ENCODE measurements at places on chromosomes 16 and 17.

DNA sequence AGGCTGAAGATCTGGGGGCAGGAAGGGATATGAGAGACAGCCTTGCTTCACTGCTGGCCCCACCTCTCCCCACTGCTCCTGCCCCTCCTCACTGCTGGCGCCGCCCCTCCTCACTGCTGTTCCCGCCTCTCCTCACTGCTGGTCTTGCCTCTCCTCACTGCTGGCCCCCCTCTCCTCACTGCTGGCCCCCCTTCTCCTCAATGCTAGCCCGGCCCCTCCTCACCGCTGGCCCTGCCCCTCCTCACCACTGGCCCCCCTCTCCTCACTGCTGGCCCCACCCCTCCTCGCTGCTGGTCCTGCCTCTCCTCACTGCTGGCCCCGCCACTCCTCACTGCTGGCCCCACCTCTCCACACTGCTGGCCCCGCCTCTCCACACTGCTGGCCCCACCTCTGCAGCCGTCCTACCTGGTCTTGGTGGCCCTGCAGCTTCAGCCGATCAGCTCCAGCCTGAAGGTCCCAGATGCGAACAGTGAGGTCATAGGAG, 9.5 kb upstream of the PAM16 start:
- DNase-seq: no peak

DNA sequence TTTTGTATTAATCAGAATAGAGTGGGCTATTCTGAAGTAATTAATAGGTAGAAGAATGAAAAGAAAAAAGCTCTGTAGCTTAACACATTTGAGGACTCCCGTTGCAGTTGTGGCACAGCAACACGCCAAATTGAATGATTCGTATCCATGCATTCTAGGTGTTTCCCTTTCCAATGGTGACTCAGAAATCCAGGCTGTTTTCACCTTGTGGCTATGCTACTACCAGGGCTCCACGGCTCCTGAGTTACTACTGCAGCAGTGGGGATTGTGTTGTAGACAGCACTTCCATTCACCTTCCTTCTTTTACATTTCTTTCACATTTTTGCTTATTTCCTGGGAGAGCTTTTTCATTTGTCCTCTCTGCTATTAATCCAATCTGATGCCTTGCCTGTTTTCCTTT, 1616.4 kb downstream of the CDH8 start:
- no peak for DNase-seq

DNA sequence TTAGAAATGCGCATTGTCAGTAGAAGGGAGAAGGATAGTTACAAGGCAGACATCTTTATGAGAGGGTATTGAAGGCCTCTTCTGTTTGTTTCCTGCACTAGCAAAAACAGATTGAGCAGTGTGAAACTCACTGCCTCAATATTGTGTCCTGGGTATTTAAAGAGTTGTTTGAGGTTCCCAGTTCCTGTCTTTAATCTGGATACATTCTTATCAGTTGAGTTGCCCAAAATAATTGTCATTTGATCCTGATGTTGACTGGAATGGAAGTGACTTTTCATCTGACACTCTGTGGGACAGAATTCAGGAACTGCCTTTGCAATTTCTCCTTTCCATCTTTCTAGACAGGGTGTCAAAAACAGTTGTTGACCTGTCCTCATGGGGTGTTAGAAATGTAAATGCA, 1.7 kb downstream of the ATP6V0A1 start:
- no peak for DNase-seq

DNA sequence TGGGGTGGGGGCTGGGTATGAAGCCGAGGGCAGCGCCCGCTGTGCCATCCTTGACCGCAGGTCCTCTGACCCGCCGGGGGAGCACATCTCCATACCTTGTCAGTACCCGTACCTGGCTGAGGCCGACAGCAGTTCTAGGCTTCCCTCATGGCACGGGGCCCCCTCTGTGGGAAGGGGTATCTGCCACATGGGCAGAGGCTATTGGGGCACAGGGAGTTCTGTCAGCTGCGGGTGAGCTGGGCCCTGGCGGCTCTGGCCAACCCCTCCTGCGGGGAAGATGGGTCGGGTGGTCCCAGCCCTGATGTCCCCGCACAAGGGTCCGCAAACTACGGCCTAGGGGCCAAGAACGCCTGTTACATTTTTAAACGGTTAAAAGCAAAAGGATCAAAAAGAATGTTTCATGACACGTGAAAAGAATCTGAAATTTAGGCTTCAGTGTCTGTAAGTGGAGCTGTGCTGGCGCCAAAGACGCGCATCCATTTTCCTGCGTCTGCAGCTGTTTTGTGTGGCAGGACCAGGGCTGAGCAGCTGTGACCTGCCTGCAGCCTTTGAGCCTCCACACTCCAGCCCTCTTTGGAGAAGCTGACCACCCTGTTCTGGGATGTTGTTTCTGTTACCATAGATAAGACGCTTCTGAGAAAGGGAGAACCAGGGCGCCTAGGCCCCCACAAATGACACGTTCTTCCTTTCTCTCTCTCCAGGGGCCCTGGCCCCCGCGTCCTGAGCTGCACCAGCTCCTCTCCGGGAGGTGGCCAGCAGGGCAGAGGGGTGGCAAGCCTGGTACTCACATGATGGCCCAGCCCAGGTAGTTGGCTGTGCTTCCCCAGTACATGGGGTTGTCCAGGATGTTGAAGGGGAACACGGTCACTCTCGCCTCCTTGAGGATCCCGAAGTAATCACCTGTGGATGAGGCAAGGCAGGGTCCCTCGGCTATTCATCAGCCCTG, 12.7 kb upstream of the RASD1 start:
- DNase-seq: no peak

GRCh38 chr16:53100131-53100748, 45.4 kb downstream of the CHD9 start:
- no peak for DNase-seq

GRCh38 chr17:75499313-75500022, 15.9 kb downstream of the CASKIN2 start:
- DNase-seq: no peak

DNA sequence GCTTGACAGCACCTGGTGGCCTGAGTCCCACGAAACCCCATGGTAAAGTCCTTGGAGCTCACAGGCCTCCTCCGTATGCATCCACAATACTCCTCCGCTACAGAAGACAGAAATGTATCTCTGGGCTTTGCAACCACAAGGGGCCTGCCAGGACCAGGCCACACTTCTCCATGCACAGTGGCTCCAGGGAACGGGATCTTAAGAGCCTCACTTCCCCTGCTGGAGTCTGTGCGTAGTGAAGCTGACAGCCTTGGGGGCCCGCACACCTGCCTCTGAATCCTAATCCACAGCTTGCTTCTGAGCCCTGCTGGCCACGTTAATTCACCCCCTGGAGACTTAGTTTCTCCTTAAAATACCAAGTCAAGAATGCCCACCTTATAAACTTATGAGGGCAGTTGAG, 125.7 kb downstream of the COPRS start:
- DNase-seq: no peak

- no peak for DNase-seq
These were observed 155.3 kb downstream of the RGS9 start for GRCh38 chr17:65292430-65292829.

DNA sequence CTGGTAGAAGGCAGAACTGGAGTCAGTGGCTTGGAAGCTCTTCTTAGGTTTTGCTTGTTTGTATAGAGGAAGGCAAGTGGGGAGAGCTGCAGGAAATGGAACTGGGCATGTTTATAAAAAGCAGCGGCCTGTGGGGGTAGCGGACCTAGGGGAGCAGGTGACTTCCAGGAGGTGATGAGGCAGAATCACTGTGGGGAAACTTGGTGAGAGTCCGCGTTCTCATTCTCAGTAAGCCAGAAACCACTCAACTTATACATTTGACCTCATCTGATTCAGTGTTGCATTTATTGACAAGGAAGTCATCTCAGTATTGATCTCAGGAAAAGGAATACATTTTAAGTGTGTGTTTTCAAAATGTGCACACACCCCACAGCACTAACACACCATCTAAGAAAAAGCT, 299.8 kb downstream of the CNTNAP4 start:
- DNase-seq: no peak

DNA sequence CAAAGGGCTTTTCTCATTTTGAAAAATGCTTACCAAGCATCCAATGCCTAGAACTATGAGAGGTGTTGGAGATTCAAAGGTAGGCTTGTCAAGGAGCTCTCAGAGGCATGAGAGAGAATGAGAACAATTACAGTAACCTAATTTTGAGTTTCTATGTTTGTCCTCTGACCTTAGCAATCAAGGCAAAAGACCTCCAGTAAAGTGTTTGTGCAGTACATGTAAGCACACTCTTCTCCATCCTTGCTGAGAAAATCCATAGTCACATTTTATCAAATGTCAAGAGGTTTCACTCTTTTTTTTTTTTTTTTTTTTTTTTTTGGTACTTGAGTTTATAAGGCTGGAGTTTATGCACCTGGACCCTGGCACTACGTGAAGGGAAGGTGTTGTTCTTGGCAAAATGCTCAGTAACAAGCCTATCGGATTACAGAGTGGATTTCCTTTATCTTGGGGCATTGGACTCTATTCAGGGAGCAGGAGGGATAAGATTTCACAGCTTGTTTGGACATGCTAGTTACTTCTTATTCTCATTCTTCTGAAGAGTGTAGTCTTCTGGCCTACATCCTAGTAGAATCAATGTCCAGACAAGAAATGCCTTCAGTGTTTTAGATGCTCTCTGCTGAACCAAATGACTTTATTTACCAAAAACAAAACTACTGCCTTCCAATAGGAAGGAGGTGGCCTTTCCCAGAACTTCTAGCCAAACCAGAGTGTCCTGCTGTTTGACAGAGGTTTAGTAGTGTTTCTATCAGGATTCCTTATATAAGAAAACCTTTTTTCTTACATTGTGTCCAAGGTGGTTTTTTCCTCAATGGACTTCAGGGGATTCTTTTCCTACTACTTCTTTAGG, 21.9 kb downstream of the KCNJ2 start:
- DNase-seq: no peak

DNA sequence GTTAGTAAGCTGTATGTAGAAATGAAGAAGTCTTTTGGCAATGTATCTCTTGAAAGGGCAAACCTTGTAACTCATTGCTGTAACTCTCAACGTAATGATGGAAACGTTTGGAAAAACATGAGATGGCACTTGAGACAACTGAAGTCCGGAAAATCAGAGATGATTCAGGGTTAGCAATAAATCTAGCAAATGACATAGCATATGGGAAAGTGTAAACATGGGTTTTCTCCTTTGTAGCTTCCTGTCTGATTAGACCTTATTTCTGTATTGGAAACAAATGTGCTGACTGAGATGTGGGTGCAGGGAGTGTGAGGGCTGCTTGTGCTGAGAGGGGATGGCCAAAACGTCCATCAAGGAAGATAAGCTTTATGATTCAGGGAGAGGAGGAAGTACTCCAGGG, 110.7 kb upstream of the FAM20A start:
- no peak for DNase-seq

GRCh38 chr16:67248073-67248400, 742 bp upstream of the SLC9A5 start:
- no peak for DNase-seq

- DNase-seq: no peak
These were observed 41.9 kb downstream of the FAM20A start for GRCh38 chr17:68559316-68559715.

DNA sequence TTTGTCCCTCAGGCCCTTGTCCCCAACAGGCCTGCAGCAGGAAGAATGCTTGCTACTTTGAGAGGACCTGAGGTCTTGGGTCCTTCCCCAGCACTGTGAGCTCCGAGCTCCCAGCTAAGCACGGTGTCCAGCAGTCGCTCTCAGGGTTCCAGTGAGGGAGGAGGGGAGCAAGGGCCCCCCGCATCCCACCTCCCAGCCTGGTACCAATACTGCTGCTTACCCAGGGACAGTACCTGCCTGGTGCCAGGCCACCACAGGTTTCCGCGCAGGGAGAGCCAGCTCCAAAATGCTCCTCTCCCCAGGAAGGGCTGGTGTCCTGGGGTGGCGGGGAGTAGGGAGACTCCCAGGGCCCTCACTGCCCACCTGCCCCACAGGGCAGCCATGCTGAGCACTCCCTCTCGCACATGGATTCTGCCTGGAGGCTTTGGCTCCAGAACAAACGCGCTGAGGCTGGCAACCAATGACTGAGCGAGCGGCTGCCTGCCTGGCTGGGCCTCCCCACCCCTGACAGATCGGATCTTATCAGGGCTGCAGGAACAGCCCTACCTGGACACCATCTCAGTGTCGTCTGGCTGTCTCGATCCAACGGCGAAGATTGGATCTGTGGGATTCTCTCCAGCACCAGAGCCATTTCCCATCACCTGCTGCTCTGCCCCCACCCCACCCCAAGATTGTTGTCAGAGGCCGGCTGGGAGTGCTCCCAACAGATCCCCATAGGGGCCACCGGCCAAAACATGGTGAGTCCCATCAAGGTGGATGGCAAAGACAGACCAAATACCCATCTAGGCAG, 2.4 kb downstream of the DOK4 start:
- no peak for DNase-seq

- DNase-seq: no peak
These were observed 176.5 kb downstream of the SALL1 start for GRCh38 chr16:50974438-50975036.

DNA sequence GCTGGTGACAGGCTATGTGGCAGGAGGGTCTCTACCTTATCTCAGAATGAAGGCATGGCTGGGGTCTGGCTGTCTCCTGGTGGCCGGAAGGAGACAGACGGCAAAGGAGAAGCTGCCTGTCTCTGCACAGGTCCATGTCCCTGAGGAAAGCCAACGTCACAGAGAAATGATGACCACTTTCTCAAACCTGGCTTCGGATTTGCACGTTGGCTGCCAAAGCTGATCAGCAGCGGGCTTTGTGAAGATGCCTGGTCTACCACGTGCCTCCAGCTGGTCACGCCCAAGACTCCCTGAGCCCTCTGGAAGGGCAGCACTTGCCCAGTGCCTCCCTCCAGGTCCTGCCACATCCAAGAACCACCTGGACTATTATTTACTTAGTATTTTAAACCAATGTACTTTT, 8.4 kb downstream of the DEXI start:
- no peak for DNase-seq

GRCh38 chr17:683040-683439, 31.6 kb downstream of the VPS53 start:
- DNase-seq: no peak

DNA sequence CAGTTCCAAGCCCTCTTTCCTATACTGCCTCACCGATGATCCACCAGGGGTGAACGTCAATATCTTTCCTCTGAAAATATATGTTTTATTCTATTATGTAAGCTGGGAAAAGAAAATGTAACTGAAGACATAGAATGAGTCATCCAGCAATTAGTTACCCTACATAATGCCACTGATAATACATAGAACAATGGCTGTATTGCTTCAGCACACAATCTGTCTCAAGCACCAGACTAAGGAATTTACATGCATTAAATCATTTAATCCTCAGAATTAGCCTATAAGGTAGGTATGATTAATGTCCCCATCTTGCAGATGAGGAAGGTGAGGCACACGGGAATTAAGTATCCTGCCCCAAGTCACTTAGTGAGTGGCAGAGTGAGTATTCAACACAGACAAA, 472.8 kb downstream of the TOX3 start:
- DNase-seq: no peak

All from NCI-H1694 (cell line).